ENCODE measurements at places on chromosomes 13 and 19.

GRCh38 chr13:19766591-19766990, 16.2 kb downstream of the PSPC1 start:
- DNase-seq: no peak

DNA sequence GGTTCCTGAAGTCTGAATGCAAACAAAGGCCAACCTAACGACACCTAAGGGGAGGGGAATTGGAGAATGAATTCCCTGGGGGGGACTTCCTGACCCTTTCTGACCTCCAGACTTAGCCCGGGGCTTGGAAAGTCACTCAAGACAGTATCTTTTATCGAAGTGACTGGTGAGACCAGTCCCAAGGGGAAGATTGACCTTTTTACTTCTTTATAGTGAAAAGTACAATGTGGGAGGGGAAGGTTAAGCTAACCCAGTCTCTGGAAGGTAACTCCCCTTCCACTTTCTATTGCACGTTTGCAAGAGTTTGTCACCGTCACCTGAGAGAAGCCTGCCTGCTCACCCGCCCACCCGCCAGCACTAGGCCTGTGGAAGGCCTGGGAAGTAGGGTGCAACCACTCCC, 111.9 kb downstream of the EFNB2 start:
- no peak for DNase-seq

GRCh38 chr13:52385870-52386269, 20.1 kb downstream of the THSD1 start:
- no peak for DNase-seq

DNA sequence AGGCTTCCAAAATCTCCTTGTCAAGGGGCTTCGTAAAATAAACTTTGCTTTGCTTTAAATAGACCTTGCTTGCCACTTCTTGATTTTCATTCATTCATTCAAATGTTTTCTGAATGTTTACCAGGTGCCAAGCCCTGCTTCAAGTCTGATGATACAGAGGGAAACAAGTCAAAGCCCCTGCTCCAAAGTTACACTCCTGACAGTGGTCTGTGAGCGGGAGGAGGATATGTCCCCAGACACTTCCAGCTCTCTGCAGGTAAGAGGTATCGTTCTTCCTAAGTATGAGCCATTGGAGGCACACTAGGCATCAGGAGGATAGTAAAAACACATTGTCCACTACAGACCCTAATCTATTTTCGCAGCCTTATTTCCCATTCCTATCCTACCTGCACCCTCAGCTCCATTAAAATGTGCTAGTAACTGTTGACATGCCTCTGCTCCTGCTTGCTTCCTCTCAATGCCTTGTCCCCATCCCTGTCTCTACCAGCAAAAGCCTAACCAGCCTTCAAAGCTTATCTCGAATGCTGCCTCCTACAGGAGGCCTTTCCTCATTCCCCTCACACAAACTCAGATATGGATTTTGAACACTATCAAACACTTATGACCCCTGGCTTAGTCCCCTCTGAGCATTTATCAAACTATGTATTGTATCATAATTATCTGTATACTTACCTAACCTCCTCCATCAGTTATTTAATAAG, 6.2 kb upstream of the WBP4 start:
- DNase-seq: no peak

- DNase-seq: no peak
Measured at GRCh38 chr13:99056381-99057014, 78.6 kb upstream of the DOCK9 start.

Data from NCI-H446 treated with DMSO at 0.1 percent for 48 hours (cell line).